ENCODE measurements at places on chromosomes 4 and X. TPM values are rescaled to one million over a fixed set of nuclear protein-coding genes. Genes with fewer than 3 reads are reported as not detected.

DNA sequence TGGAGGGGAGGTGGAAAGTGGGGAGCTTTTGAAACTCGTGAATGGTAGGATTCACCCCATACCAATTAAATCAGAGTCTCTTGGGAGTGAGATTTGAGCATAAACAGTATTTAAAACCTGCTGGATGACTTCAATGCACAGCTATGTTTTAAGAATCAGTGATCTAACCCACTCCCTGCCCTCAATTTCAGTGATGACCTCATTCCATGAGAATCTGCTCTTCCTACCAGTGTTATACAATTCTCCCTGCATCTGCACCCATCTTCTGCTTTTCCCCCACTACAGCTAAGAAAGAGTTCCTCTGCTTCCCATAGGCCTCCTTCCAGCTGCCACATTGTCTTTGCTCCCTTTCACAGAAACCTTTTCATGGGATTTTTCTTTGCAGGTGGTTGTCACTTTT lies 18.3 kb upstream of the H2AZ1 start:
- H3K27me3 ChIP-seq = peaks cover 12% of the 10 kb centered on the region
- peaks cover 22% of the 10 kb centered on the region for H3K4me1 ChIP-seq
- H3K4me3 ChIP-seq = no peak overlapping the region
- no peaks in the 10 kb centered on the region for H3K36me3 ChIP-seq
- H3K27ac ChIP-seq = no peak overlapping the region

- no peak for DNase-seq
- H3K27ac ChIP-seq = no peak overlapping the region
- H3K36me3 ChIP-seq = peaks cover 17% of the 10 kb centered on the region
- H3K4me3 ChIP-seq = no peak overlapping the region
- no peaks in the 10 kb centered on the region for H3K4me1 ChIP-seq
- no peaks in the 10 kb centered on the region for H3K27me3 ChIP-seq
Observed at GRCh38 chrX:55754861-55755294, 37.3 kb downstream of the RRAGB start.

DNA sequence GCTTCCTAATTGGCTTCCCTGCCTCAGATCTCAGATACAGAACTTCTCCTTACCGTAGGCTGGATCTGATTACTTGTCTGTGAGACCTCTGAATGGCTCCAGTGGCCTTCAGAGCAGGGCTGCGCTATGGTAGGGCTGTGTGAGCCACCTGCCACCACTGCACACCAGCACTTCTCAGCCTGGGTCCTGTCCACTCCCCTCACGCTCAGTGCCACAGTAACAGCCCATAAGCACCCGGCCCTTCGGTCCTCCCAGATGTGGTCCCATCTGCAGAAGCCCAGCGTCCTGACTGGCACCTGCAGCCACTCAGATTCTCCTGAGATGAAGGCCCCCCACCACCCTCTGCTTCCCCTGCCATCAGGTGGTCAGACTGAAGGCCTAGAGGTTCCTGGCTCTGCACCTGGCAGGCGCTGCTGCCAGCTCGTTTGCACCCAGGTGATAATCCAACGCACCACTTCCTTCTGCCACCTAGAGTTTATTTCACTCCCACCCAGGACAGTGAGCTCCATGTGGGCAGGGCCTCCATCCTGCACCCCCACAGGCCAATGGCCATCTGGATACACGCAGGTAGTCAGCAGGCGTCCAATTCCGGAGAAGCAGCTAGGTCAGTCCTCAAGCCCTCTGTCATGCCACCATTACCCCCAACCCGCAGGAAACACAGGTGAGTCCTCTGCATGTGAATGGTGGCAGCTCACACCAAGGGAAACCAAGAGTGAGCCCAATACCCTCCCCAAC lies 5.4 kb downstream of the WDR1 start:
- no peak overlapping the region for H3K4me3 ChIP-seq
- DNase-seq = no peak
- no peaks in the 10 kb centered on the region for H3K27me3 ChIP-seq
- H3K4me1 ChIP-seq = peaks cover 93% of the 10 kb centered on the region

GRCh38 chr4:107246761-107247160 lies 210.6 kb upstream of the DKK2 start:
- DNase-seq = no peak
- H3K4me3 ChIP-seq = no peak overlapping the region
- no peaks in the 10 kb centered on the region for H3K27me3 ChIP-seq
- H3K27ac ChIP-seq = no peak overlapping the region

DNA sequence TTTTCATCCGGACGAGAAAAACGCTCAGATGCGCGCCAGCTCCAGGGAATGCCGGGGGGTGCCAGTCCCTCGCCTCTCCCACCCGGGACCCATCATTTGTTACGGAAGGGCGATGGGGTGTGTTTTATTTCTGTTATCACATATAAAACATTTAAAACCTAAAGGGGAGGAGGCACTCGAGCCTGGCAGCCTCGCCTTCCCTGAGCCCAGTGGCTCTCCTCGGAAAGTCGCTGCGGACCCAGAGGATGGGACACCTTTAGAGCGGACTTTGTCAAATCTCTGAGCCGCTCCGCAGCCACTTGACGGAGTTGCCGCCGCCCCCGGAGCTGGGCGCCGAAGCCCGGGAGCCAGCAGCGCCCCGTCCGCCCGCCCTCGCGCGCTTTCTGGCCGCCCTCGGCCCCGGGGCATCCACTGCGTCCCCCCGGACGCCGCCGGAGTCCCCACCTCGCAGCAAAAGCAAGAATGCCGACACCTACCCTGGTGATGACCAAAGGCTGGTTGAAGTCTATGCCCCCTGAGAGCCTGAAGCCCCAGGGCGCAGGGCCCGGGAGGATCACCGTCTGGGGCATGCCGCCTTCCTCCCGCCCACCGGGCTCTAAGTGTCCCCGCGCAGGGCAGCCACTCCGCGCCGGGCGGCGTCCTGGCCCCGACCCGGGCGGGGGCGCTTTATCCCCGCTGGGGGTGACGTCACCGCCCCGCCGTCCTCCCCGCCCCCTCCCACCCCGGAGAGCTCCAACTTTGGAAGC lies at the start of gene PDLIM3:
PDLIM3 (minus strand) TSS at position 642 of the 746 bp plus-strand sequence; CDS start at position 569, 73 bp downstream.
- H3K4me1 ChIP-seq = peaks cover 4% of the 10 kb centered on the region

- no peaks in the 10 kb centered on the region for H3K4me1 ChIP-seq
- DNase-seq = no peak
- peaks cover 2% of the 10 kb centered on the region for H3K27me3 ChIP-seq
- no peak overlapping the region for H3K4me3 ChIP-seq
- no peak overlapping the region for H3K27ac ChIP-seq
- H3K36me3 ChIP-seq = no peaks in the 10 kb centered on the region
Observed at GRCh38 chrX:31166416-31166815, 94.6 kb upstream of the FTHL17 start.

GRCh38 chrX:69089203-69089602 lies 76.0 kb downstream of the PJA1 start:
- no peak for DNase-seq
- H3K4me3 ChIP-seq = no peak overlapping the region
- H3K27me3 ChIP-seq = no peaks in the 10 kb centered on the region
- H3K4me1 ChIP-seq = no peaks in the 10 kb centered on the region

DNA sequence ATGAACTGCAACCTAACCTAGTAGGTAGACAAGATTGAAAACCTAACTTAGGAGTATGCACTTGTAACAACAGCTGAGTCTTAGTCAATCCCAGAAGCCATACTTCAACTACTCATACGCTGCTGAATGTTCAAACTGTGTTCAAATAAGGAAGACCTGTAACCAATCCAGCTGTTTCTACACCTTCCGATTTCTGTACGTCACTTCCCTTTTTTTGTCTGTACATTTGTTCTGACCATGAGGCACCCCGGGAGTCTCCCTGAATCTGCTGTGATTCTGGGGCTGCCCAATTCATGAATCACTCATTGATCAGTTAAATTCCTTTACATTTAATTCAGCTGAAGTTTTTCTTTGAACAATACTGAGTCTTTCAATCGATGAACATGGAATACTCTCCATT lies 89.5 kb downstream of the BMP3 start:
- DNase-seq = no peak
- no peaks in the 10 kb centered on the region for H3K36me3 ChIP-seq
- no peak overlapping the region for H3K27ac ChIP-seq
- H3K27me3 ChIP-seq = no peaks in the 10 kb centered on the region
- no peak overlapping the region for H3K4me3 ChIP-seq
- H3K4me1 ChIP-seq = no peaks in the 10 kb centered on the region

- no peak overlapping the region for H3K27ac ChIP-seq
- H3K27me3 ChIP-seq = no peaks in the 10 kb centered on the region
- no peaks in the 10 kb centered on the region for H3K36me3 ChIP-seq
- no peaks in the 10 kb centered on the region for H3K4me1 ChIP-seq
- DNase-seq = no peak
Observed at GRCh38 chr4:143260750-143261149, 75.9 kb upstream of the GAB1 start.

- no peak overlapping the region for H3K27ac ChIP-seq
- no peak for DNase-seq
- peaks cover 4% of the 10 kb centered on the region for H3K27me3 ChIP-seq
- no peaks in the 10 kb centered on the region for H3K36me3 ChIP-seq
Observed at GRCh38 chr4:86688026-86688425, 93.9 kb downstream of the PTPN13 start.

The SRPX2 gene
- not detected for total RNA-seq

The SLC7A11 gene
- 2.2 TPM for total RNA-seq

The GDPD2 gene
- total RNA-seq = 0.23 TPM

The KCTD8 gene
- total RNA-seq = not detected

The SYN1 gene
- 0.35 TPM for total RNA-seq

The TMEM144 gene
- total RNA-seq = not detected

The DCHS2 gene
- total RNA-seq = not detected

The ADAMTS3 gene
- total RNA-seq = not detected

The NXF2B gene
- total RNA-seq = not detected
